ENCODE measurements at places on chromosomes 1 and 21.

DNA sequence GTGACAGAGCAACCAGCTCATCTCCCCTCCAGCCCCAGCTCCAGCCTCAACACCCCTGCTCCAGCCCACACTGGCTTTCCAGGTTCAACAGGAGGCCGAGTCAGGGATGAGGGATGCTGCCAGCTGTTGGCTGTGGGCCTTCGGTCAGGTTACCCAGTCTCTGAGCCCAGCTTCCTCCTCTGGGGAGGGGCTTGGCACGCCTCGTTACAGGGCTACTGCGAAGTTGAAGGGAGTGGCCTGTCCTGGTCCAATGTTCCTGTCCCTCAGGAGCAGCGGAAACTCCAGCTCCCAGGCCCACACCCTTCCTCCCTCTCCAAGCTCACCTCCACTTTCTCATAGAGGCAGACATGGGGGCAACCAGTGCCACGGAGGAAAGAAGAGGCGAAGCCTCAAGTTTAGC, 15.1 kb upstream of the TAS1R2 start:
- no peak for DNase-seq

- no peak for DNase-seq
Observed at GRCh38 chr1:9849691-9850441, 26.1 kb upstream of the CLSTN1 start.

GRCh38 chr1:78385744-78386462, 104.9 kb upstream of the PTGFR start:
- DNase-seq: no peak

DNA sequence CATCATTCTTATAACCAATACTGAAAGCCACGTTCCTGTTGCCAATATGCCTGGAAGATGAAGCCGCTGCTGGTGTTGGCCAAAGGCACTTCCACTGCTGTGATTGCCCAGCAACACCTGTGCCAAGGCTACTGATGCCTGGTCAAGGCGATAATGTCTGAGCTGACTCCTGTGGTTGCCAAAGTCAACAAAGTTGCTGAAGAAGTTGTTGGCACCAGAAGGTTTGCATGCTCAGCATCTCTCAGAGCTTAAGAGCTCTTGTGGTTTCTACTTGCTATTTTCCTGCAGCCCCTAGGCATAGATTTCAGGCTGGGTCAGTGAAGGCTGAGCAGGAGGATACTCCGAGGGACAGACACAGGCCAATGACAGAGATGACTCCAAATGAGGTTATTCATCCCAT, 63.4 kb upstream of the RAB3GAP2 start:
- no peak for DNase-seq

GRCh38 chr1:204479387-204480136, 15.0 kb downstream of the PIK3C2B start:
- DNase-seq: no peak

DNA sequence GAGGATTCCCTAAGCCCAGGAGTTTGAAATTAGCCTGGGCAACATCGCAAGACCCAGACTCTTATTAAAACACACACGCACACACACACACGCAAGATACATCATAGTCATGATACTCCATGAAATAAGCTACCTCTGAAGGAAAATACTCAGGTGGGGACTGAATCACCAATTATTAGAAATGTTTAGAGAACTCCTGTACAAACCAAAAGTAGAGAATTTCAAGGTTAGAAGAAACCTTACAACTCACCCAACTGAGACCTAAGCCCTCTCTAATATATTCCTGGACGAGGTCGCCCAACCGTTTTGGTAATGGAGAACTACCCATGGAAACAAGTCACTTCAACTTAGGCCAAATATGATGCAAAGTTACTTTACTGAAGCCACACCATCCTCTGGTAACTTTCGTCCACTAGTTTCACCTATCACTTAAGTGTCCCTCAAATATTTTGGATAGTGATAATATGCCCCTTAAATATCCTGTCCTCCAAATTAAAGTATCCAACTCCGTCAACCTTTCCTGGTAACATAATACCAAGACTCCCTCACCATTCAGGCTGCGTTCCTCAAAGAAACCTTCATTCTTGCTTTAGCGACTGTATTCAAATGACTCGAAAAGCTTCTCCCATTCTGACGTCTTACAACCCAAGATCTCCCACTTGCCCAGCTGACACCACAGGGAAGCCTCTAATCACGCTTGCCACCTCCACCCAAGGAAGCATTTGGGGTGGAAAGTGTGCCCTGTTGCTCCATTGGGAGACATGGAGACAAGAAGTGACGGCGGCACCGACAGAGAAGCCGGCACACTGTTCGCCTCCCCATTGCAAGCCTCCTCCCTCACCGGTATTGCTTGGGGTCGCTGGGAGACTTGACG, 856 bp downstream of the NRDC start:
- no peak for DNase-seq

DNA sequence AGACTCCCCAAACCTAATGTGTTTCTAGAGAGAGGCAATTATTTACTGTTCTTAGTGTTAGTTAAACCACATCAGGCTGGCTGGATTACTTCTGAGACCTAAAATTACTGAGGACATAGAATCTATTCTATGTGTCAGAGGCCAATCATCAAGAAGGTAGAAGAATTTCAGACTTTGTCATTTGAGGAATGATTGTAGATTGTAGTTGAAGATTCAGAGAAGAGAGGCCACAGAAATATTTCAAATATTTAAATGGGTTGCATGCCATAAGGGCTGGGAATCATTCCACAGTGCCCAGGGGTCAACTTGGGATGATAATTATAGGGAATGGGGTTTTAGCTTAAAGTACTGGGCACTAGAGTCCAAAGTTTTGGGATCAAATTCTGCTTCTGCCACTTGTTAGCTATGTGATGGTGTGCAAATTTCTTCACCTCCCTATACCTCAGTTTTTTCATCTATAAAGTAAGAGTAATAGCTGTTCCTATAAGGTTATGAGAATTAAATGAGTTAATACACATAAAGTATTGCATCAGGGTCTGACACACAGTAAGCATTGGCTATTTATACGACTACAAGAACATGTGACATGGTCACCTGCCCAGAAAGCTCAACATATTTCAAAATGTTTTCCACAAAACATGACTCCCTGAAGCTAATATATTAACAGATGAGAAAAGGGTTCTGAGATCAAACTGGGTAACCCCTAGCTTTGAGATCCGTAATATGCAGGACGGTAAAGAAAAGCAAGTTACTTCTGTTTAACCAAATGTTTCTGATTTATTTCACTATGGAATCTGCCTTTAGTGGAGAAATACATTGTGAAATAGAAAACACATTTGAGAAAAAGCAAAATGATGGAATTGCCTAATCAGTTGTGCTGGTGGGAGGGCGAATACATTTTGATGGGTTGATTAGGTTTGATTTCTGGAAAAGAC, 69.7 kb upstream of the SPAG17 start:
- no peak for DNase-seq

DNA sequence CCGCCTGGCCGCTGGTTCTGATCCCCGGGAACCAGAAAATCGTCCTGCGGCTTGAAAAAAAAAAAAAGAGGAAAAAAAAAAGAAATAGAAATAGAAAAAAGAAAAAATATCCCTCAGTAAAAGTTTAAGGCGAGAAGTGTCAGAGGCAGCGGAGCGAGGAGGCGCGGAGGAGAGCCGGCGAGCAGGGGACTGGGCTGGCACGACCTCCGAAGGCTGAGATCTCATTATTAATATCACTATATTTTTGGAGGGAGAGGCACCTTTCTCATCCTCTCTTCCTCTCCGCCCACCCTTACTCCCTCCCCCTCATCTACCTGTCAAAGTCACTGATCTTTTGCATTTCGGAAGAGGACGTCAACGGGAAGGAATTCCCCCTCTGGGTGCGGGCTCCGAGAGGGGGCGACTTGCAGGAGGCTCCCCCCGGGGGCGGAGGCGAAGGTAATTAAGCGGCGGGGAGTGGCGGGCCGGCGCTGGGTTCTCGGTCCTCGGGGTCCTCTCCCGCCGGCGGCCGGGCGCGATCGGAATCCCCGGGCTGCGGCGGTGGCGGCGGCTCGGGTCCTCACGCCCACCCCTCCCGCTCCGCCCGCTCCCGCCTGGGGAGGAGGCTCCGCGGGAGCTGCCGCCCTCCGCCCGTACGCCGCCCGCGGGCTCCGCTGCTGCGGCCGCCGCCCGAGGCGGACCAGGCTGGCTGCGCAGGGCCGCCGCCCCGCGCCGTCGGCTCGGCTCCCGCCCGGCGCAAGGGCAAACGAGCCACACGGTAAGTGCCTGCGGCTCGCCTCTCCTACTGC, at the start of gene NTNG1:
Gene NTNG1 (plus strand): TSS at position 337 of the 788 bp plus-strand sequence.
- no peak for DNase-seq

DNA sequence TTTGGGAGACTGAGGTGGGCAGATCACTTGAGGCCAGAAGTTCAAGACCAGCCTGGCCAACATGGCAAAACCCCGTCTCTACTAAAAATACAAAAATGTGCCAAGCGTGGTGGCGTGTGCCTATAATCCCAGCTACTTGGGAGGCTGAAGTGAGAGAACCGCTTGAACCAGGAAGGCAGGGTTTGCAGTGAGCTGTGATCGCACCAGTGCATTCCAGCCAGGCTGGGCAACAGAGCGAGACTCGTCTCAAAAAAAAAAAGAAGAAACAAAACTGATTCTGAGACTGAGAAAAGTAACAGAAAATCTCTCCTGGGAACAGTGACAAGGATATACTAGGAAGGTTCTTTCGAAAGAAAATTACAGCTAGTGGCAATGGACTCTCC, 20.9 kb downstream of the USP48 start:
- DNase-seq: no peak

DNA sequence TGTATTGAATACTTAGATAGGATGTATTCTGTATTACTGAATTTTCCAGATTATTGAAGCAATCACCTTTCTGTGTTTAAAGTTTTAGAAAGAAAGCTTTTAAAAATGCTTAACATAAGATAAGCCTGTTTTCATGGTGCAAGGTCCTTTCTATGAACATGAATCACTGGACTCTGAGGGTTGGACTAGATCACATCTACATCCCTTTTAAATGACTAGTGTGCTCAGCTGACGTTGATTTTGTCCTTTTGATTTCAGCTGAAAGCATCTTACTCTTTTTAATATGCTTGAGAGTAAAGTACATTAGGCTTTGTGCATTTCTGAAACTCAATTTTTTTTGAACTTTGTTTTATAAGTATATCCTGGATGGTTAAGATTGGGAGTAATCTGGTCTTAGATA, 16.2 kb downstream of the MIER1 start:
- no peak for DNase-seq

GRCh38 chr1:200518524-200518923, 102.0 kb downstream of the KIF14 start:
- no peak for DNase-seq

- DNase-seq: no peak
Observed at GRCh38 chr1:37471345-37472231, 2.8 kb upstream of the ZC3H12A start.

- no peak for DNase-seq
Observed at GRCh38 chr1:235673981-235674380, 24.4 kb upstream of the GNG4 start.

DNA sequence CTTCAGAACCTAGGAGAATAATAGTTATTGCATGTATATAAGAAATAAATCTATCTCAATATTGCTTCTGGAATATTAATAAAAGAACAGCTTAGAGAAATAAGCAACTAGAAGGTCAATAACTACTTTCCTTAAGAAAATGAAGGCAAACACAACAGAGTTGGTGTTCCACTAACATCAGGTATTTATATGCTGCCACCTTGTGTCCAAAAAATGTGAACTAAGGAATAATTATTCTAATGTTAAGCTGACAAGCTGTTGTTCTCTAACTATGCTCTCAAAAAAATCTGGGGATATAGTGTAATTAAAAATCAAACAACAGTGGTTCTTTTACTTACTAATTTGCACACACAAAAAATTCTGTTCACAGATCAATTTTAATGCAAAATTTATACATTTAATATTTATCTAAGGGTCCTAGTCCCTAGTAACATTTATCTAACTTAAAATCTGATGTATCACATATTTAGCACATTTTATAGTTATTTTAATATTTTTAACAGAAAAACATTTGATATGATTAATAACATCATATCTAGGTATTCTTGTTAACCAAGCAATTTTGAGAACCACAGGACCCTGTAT, 39.6 kb downstream of the UCHL5 start:
- no peak for DNase-seq

GRCh38 chr1:174044418-174045222, 22.5 kb upstream of the RC3H1 start:
- DNase-seq: no peak

DNA sequence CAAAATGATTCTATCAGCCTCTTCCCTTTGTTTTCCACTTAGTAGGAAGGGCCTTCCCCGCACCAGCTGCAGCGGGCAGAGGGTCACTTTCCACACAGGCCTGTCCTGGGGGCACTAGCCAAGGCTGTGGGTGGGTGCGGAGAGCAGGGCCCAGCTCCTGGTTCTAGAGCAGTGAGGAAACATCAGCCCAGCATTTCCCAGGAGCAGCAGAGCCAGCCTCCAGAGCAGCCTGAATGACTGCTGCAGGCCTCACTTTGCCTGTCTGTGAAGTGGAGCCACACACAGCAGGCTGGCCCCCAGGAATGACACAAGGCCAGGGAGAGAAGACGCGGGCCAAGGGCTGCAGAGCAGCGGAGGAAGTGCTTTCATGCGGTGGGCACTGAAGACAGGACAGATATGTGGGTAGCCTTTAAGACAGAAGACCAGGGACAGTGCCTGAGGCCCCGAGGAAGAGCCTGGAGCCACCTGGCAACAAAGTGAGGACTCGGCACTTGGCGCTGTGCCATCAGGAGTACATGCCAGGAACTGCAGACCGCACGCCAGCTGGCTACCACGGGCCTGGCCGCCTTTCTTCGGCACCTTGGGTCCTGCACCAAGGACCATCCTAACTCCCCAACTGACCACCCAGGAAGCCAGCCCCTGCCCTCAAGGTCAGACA, 42.0 kb downstream of the ACOT7 start:
- DNase-seq: no peak

- no peak for DNase-seq
Observed at GRCh38 chr1:23617084-23617521, 57.8 kb upstream of the ID3 start.

DNA sequence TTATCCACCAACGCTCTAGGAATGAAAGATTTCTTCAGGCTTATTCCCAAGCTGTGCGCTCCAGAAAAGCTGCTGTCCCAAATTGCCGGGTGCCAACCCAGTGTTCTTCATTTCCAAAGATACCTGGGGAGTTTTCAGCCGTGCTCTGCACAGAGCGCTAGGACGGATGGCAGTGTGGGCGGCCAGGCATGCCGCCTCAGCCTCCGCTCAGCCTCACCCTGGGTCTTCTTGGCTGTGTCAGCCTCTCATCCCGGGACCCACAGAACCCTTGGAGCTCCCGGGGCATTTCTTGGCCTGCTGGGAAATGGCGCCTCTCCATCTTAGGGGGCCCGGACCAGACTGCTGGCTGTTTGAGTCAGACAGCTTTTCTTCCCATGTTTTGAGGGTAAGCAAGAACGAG, 116.9 kb upstream of the SLC25A33 start:
- no peak for DNase-seq

- DNase-seq: no peak
Observed at GRCh38 chr1:29453502-29454240, 217.3 kb downstream of the PTPRU start.

GRCh38 chr1:209160230-209160629, 423.3 kb upstream of the CAMK1G start:
- DNase-seq: no peak

GRCh38 chr1:53462769-53463501, 3.7 kb downstream of the DMRTB1 start:
- no peak for DNase-seq
